ENCODE measurements at places on chromosomes 5 and 9.

DNA sequence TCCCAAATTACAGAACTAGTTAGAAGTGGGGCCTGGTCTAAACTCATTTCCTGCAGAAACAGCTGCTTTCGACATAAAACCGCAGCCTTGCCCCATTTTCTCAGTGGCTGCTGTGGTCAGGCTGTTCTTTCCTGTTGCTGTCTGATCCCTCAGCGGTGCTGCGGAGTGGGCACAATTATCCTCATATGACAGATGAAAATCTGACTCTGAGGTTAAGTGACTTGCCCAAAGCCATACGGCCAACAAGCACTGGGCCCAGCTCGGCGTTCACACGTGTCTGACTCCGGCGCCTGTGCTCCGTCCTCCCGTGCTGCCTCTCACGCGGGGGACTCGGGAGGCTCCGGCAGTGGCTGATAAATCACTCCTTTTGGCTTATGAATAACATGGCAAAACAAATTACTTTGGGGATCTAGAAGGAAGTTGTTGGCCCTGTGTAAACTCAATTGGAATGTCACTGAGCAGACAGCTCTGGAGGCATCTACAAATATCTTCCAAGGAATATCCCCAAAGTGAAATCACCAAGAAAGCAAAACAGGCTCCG is 142.6 kb upstream of the LMX1B start:
- peak; percentile 65 for DNase-seq

GRCh38 chr5:35860686-35861085 is 4.0 kb downstream of the IL7R start:
- no peak for DNase-seq

DNA sequence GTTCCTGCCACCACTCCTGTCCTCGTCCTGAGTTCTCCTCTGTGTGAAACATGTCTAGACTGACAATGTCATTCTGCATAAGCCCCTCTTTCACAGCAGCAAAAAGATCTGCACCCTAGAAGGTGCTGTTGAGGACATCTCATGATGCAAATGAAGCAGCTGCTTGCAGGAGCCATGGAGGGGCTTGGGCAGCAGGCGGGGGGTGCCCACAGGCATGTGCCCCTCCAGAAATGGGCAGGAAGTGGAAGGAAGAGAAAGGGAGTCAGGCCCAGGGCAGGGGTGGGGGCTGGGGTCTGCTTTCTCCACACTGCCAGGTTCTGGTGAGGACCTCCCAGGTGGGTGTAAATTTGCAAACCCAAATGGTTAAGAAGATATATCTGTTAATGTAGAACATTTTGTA is 54.5 kb upstream of the KCNMB1 start:
- no peak for DNase-seq

- DNase-seq: no peak
Measured at GRCh38 chr9:86909388-86909787, 37.9 kb downstream of the GAS1 start.

DNA sequence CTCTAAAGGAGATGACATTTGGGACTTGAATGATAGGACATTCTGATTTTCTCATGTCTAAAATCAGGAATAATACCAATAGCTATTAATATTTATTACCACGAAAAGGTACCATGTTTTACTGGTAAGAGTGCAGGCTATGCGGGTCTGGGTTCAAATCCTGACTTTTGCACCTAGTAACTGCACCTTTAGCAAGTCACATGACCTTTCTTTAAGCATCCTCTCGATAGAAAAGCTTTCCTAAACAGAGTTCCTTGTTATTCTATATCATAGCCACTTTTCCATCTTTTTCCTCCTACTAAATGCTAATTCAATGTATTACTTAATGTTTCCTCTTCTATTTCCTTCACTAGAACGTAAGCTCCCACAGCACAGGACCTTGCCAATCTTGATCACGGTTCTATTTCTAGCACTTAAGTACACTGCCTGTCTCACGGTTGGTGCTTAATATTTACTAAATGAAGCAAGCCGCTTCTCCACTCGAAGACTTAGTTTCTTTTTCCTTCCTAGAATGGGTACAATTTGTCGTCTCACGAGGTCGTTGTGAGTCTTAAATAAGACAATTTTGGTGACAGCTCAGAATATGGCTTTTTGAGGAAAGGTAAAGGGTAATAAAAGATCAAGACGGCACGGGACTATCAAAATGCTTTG is 816 bp downstream of the RBM18 start:
- no peak for DNase-seq

GRCh38 chr5:137935190-137935589 is 45.9 kb downstream of the PKD2L2 start:
- DNase-seq: no peak

- DNase-seq: no peak
Measured at GRCh38 chr9:121692606-121693387, 41.4 kb downstream of the DAB2IP start.

- no peak for DNase-seq
Measured at GRCh38 chr5:144332265-144332664, 161.6 kb downstream of the KCTD16 start.

- no peak for DNase-seq
Measured at GRCh38 chr9:125991886-125992529, 244.8 kb downstream of the PBX3 start.

- no peak for DNase-seq
Measured at GRCh38 chr9:127862075-127863011, 7.9 kb upstream of the ENG start.

DNA sequence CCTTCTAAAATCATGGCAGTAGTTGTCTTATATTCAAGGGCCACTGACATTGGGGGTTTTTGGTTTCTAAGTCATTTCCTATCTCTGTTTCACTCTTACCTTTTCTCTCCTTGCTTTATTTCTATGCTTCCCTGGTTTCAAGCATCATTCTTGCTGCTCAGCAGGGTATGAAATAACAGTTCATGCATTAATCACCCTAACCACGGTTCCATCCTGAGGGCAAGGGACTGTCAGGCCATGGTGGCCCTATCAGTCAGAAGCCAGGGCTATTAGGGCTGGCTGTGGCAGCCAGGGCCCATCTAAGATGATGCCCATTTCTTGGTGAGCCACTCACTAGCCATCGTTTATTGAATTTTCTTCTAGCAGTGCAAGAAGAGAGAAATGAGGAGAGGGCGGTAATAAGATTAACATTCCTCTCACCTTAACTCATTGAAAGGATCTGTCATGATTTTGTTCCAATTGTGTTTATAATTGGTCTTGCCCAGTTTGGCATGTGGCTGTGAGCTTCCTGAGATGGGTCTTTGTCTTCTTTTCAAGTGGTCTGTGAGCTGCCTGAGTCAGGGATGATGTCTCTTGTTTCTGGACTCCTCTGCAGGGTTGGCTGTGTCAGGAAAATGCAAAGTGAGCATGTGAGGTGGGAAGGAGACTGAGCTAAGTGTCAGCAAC is 45.2 kb downstream of the CYSTM1 start:
- no peak for DNase-seq

DNA sequence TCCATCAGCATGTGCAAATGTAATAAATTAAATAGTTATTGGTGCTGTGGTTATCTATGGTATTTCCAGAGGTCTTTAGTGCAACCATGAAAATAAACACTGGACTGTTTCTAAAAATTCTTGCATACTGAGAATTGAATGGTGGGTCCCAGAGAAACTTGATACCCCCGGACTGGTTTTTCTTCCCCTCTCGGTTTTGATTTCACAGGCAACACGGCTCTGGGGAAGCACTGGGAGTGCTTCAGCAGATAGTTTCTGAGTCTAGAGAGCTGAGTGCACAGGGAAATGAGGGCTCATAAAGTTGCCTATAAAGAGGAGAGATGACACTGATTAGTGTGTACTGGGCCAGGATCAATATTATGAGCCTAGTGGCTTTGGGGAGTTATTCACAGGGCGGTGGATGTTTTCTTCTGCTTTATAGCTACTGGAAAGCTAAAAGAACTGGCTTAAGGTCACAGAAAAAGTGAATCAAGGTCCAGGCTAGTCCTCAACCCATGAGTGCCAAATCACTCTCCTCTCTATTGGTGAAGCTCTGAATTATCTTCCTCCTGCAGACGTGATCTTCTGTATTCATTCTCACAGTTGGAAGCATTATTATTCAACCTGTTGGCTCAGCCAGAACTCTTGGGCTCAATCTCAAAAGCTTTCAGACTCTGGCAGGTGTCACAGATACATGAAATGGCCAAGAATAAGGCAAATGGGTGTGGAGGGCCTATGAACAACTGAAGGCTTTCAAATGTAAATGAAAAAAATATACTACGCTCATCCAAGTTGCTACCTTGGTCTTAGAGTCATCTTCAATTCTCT is 170.2 kb upstream of the HMHB1 start:
- no peak for DNase-seq

GRCh38 chr5:78896132-78896531 is 89.0 kb downstream of the ARSB start:
- DNase-seq: no peak

DNA sequence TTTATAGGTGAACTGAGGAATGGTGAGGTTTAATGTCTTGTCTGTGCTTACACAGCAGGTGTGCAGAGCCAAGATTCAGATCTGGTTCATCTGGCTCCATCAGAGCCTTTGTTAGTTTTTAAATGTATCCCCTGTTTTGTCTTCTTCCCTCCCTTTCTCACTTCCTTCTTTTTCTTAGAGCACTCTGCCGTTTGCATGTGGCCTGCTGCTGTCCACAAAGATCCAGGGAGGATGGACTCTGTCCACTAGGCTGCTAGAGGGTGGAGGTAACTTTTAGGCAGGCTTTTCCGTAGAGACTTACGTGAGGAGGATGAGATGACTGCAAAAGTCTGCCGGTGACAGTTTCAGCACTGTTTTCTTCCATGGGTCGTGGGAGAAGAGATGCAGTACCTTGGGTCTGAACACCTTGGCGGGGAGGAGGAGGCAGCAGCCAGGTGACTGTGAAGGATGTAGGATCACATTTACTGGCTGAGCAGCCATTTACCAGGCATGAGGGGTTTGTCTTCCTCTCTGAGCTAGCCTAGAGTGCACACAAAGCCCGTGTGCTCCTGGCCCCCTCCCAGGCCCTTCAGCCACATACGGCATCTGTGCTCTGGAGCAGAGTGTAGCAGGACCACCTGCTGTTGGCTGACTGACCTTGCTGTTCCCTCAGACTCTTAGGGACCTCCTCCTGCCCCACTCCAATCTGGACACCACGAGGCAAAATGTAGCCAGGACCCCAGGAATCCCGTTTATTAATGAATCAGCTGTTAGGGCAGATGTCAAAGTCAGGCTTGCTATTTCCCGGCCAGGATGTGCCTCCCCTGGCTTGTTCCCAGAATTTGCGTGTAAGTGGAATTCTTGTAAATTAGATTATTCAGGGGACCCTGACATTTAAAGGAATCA is 1.8 kb downstream of the NTMT1 start:
- no peak for DNase-seq

GRCh38 chr9:649128-650074 is 192.1 kb upstream of the DMRT1 start:
- no peak for DNase-seq

- DNase-seq: no peak
Measured at GRCh38 chr9:121321016-121321503, 49.0 kb downstream of the STOM start.

DNA sequence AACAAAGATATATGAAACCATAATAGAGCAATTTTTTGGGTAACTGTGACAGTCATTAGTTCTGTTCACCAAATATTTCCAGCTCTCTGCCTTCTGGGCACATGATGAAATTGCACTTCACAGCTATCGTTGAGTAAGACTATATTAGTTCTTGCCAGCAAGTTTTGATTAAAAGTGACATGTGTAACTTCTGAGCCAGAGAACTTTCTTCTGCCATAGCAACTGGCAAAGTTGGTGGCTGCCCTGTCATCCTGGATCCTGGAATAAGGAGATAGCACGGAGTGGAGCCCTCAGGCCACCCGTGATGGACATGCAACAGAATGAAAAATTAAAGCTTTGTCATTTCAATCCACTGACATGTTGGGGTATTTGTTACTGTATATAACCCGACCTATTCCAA is 194.4 kb upstream of the VCAN start:
- DNase-seq: no peak

- no peak for DNase-seq
Measured at GRCh38 chr5:7762267-7762666, 88.7 kb downstream of the CFAP90 start.

DNA sequence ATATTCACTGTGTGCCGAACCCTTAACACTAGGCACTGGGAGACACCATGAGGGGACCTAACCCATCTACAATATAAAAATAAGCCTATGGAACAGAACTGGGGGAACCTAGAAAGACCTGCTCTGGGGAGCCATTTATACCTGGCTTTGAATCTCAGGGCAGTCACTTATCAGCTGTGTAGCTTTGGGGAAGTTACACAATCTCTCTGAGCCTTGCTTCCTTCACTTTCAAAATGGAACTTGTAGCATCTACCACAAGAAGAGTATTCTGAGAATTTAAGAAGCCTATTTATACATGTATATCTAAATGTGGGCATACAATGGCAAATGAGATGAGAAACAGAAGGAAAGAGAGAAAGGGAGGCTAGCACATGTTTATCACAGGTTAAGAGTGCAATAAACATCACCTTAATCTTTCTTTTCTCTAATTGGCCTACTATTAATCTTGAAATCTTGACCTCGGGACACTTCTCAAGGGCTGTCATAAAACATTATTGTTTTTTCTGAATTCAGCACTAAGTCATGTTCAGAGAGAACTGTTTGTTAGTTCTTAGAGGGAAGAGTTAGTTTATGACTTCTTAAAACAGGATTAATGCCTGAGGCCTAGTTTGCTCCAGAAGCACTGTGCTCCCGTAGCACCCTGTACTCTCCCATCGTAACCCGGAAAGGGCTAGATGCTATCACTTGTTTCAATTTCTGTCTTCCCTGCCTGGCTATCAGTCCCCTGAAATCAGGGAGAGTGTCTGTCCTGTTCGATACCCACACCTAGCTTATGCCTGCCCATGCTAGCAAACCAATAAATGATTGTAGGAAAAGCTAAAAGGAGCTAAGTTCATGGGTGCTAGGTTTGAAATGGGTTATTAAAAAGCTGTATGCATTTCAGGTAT is 606.4 kb upstream of the CLINT1 start:
- DNase-seq: no peak

DNA sequence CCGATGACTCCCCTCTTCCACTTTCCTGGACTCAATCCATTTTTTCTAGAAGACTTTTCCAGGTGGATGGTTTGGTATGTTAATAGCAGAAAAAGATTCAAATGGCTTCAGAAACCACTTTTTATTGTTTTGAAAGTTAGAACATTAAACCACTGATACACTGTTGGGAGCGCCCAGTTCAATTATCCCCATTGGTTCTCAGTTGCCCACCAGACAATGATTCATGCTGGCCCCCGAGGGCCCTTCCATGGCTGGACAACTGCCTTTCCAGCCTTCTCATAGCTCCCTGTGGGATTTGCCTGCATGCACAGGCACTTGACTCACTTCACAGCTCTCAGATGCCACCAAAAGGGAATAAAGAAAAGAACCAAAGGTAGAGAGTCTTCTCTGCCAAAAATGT is 21.3 kb upstream of the ANKRD34B start:
- DNase-seq: no peak

GRCh38 chr9:8188723-8189407 is 389.3 kb upstream of the DMAC1 start:
- peak; percentile 4 for DNase-seq

DNA sequence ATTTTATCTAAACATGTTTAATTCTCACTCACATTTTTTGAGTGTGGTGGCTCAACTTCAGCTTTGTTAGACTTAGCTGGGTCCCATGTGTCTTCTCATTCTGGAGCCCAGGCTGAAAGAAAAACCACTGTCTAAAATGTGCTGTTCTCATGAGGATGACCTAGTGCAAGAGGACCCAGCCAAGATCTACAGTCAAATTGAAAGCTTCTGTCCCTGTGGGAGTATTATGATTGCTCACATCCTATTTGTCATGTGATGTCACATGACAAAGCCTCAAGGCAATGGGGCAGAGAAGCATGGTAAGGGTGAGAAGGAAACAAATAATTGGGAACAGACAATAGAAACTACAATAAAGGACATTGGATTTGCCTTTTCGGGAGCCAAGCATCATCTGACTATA is 113.4 kb upstream of the ASTN2 start:
- no peak for DNase-seq

GRCh38 chr5:151451626-151452520 is 4.5 kb downstream of the SLC36A1 start:
- DNase-seq: no peak
